ENCODE measurements at places on chromosomes 12 and 14.

DNA sequence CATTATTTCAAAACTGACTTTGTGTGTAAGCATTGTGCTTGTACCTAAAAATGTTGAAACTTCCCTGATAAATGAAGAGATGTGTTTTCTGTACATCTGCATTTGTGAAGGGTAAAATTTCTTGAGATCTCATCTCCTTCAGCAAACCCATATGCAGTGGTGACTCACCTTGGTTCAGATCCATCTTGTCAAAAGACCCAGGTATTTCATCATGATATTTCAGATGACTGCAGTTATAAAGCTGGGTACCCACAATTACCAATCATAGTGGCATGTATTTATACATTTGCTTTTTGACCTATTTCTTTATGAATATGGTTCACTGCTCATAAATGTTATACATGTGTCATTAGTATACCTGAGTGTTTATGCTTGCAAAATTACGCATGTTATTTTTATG, 1213.6 kb downstream of the GALC start:
- DNase-seq, result no peak

DNA sequence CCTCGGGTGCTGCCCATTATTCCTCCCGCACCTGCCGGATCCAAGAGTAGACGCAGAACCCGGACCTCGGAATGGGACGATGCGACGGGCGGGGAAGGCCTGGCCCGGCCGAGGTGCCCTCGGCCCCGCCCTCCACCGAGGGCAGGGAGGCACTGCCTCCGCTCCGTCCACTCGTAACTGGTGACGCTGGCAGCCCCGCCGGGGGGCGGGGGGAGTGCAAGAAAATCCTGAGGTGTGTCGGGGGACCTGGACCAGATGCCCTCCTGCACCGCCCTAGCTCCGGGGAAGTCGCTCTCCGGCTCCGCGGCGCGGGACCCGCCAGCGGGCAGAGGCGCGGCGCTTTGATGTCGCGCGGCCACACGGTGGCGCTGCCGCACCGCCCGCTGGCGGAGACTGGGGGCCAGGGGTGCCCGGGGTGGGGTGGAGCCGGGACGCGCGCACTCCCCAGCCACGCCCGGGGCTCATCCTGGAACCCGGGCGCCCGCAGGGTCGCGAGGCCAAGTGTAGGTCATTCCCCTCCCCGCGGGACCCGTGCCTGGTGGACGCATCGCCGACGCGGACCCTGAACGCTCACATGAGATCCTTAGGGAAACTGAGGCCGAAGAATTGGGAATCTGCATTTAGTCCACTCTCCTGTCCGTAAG, 202.8 kb downstream of the TTC8 start:
- peak; percentile 16 for DNase-seq

- no peak for DNase-seq
These were observed 1.9 kb downstream of the PPP1R3E start for GRCh38 chr14:23300687-23301223.

DNA sequence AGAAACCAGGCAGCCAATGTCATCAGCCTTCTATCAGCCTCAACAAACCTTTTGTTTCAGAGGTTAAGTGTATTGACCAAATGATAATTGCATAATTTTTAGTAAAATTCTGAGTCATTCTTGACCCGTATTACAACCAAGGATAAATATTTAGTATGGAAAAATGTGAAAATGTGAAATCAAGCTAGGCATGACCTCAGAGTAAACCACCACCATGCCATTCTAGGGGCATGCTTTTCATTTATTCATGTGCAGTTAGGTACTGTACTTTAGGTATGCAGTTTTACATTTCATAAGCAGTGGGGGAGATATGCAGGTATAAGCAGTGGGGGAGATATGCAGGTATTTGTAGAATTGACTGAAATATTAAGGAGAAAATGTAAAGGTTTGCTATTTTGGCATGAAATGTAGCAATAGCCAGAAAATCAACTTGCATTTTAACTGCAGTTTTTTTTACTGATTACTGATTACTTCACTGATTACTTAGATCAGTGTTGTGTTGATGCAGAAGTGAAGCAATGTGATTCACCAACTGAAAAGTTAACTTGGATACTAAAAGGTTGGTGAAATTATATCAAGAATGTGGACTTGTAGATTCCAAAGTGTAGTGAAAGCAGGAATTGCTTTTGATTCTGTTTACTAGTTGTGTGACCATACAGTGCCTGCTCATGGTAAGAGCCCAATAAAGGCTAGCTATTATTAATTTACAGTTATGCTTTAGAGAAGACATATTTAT, 184.2 kb downstream of the ESR2 start:
- DNase-seq, result no peak

GRCh38 chr12:125194987-125195386, 129.8 kb downstream of the AACS start:
- DNase-seq, result no peak

DNA sequence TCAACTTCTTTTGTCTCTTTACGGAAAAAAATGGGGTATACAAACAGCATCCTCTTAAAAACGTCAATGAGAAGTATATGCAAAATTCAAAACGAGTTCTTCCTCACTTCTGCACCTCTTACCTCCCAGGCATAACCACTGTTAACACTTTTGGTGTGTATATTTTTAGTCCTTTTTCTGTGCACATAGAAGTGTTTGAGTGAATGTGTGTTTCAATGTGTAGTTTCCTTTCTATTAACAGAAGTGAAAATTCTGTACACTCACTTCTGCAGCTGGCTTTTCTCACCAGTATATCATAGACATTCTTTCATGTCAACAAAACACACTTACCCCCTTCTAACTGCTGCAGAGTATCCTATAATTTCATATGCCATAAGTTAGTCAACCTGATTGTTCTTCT, 5.4 kb downstream of the UBR7 start:
- no peak for DNase-seq

DNA sequence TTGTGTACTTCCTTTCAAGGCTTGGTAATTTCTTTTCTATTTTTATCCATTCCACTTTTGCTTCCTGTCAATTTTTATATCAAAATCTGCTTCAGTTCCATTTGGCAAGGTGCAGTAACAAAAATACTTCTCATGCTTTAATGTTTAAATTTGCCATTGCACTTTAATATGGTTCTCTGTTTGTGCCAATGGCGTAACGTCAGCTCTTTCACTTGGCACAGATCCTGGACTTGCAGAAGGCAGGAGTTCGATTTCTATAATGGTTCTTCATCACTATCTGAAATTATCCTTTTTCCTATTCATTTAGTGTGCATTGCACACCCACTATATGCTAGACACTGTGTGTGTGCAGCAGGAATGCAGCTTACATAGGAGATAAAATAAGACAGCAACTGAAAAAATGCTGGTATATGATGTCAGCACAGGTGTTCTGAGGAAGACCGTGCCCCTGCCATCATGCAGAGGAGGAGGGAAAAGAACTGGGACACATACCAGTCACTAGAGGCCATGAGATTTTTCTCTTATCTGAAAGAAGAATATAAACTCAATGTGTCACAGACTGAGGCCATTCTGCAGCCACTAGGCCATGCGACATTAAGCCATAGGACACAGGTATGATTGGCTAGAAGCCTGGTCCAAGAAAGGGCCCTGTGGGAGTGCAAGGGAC, 298.2 kb downstream of the RPAP3 start:
- no peak for DNase-seq

GRCh38 chr12:132345126-132345525, 15.7 kb upstream of the GALNT9 start:
- DNase-seq, result no peak

GRCh38 chr12:128235635-128236417, 31.1 kb upstream of the TMEM132C start:
- DNase-seq, result no peak

DNA sequence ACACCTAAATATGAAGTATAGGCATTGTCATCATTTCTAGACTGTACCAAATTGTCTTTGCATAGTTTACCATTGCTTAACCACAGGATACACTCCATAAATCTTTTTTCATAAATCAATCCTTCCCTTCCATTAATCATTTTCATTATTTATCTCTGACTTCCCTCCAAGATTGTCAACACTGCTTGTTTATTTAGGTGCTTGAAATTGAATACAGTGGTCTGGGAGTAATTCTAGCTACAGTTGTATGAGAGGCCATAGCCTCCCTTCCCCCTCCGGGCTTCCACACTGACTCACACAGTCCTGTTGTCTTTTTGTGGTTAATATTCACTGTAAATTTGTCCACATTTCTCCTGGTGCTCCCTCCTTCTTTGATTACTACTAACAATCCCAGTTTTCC, 114.2 kb upstream of the ARID2 start:
- no peak for DNase-seq

DNA sequence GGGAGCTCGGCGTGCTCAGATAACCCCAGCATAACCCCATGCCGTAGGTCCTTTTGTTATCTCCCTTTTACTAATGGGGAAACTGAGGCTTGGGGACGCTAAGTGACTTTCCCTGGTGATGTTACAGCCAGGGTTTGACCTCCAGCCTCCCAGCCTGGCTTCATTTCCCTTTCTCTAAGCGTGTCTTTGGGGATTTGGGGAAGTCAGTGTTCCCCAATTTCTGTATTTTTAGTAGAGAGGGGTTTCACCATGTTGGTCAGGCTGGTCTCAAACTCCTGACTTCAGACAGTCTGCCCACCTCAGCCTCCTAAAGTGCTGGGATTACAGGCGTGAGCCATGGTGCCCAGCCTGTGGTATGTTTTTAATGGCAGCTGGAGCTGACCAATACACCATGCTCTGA, 85.4 kb downstream of the PHETA1 start:
- no peak for DNase-seq

GRCh38 chr14:39641224-39641623, 209.0 kb upstream of the FBXO33 start:
- no peak for DNase-seq

- DNase-seq, result no peak
These were observed 3.2 kb upstream of the CLEC9A start for GRCh38 chr12:10027311-10027710.

- DNase-seq, result no peak
These were observed 305.3 kb upstream of the DDHD1 start for GRCh38 chr14:53458368-53458814.

- no peak for DNase-seq
These were observed 7.4 kb downstream of the WNT1 start for GRCh38 chr12:48985475-48985897.

- DNase-seq, result no peak
These were observed 23.2 kb upstream of the PSMA6 start for GRCh38 chr14:35268946-35269345.

- no peak for DNase-seq
These were observed 32.0 kb upstream of the LRRK2 start for GRCh38 chr12:40192704-40193255.

DNA sequence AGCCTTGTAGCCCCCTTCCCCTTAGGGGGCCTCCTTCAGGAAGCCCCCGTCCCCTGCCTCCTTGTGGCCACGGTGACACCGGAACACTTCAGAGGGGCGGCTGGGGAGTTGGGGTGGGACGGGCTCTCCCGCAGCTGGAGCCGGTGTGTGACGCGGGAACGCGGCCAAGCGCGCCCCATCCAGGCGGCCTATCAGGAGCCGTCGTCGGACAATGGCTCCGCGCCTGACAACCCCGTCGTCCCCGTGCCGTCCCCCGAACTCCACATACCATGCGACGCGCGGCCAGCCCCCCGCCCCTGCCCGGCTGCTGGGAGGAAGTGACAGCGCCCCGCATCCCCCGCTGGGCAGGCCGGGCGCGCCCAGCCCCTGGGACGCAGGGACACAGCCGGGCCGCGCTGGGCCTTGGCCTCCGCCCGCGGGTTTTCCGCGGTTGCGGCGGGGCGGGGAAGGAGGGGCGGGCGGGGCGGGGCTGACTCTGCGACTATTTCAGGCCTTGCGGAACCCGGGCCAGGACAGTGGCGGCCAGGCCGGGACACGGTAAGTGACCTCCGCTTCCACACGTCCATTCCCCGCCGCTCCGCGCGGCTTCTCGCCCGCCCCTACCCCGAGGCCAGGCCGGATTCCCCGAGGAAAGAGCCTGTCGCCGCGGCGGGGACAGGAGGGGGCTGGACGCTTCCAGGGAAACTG, at the start of gene TNFAIP2:
TSS of gene TNFAIP2 (plus strand) at position 515 of the 687 bp plus-strand sequence. CDS start 2,997 bp downstream, outside the sequence.
- no peak for DNase-seq

DNA sequence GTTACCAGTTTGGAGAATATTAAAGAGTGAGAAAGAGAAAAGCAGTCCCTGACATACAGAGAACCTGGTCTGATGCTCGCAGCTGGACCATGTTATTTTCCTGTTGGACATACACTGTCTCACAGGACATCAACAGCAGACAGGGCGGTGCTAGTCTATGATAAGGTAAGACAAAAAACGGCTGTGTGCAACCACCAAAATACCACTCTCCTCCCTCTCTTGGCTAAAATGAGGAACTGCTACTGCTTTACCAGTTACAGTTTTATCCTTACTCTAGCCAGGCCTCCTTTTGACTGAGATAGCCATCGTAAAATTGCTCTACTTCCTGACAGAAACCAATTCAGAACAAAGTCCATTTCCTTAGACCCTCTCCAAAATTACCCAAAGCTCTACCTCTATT, 47.0 kb upstream of the ERGIC2 start:
- DNase-seq, result no peak

DNA sequence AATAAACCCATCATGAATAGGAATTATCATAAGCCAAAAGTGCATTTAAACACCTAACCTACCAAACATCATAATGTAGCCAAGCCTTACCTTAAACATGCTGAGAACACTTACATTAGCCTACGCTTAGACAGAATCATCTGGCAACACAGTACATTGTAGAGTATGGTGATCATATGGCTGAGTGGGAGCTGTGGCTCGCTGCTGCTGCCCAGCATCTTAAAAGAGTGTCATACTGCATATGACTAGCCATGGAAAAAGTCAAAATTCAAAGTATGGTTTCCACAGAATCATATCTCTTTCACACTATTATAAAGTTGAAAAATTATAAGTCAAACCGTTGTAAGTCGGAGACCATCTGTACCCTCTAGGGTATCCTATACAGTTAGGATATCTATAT, 32.0 kb upstream of the PRPF39 start:
- no peak for DNase-seq

DNA sequence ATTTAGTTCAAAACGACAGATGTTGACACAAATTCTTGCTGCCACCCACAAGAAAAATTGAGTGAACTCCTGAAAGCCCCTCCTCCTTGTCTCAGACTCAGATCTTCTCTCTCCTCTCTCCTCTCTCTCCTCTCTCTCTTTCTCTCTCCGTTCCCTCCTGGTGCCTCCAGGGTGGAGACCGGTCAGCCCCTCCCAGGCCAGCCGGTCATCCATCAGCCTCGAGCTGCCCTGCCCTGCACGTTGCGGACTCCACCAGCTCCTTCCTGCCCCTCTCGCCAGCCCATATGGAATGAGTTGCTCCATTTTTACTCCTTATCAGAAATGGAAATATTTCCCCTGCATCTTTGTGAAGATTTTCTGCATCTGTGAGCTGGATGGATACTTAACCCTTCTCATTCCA, 103.8 kb downstream of the TBX5 start:
- no peak for DNase-seq

DNA sequence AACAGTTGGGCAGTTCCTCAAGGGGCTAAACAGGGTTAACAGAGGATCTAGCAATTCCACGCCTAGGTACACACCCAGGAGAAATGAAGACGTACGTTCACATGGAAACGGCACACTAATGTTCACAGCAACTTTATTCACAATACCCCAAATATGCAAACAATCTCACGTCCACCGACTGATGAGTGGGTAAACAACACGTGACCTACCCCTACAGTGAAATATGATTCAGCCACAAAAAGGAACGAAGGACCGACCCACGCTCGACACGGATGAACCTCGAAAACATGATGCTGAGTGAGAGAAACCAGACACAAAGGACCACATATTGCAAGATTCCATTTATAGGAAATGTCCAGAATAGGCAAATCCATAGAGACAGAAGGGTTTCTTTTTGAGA, 112.7 kb downstream of the NCOR2 start:
- no peak for DNase-seq
